ENCODE measurements at places on chromosomes 5 and 9.

DNA sequence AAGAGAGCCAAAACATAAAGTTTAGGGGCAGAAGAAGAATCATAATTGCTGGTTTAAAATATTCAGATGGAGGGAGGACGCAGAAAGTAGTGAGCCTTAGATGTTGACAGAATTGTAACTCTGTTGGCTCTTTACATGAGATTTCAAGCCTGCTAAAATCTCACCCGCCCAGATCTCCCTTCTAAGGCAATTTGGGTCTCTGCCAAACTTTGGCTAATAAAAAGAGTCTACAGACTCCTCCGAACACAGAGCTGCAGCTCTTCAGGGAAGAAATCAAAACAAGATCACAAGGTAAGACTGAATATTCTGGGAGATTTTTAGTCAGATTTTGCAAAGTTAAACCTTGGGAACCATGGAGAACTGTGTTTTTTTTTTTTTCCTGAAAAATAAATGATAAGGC, at the start of gene IL33:
IL33 (plus strand) TSS at position 246 of the 400 bp plus-strand sequence. CDS start 25,888 bp downstream, outside the sequence.
- no peak for DNase-seq

DNA sequence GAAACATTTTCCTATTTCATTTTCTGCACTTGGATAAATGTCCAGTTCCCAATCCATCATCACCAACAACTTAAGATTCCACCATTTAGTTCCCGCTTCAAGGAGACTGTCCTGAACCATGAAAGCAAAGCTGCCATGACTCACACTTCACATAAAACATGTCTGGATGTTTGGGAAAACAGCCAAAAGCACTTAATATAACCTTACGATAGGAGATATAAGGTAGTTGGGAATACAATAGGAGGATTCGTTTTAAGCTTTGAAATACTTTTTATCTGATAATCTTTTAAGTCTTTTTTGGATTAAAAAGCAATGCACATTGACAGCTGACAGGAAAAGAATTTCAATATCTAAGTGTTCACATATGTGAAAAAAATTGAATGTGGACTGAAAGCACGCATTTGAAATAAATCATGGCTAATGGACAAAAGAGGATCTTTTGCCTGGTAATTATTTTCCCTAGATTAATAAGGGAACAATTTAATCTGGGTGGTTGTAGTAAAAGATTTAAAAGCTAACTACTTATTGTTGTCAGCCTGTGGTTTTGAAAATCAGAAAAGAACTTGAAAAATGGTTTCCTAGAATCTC, 17.3 kb upstream of the TGFBI start:
- DNase-seq: no peak

DNA sequence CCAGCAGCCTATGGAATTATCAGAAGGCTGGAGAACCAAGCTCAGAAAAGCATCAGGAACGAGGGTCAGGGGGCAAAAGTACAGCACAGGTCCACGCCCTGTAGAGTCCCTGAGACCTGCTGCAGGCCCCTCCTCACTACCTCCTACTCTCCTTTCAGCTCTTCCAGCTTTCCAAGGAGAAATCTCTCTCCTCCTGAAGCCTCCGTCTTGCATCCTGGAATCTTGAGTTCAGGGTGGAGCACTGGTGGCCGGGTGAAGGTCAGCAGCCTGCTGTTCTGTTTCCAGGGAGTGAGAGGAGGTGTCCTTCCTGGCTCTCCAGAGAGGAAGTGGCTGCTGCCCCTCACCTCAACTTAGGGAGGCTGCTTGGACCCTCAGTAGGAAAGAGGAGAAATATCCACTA, 342.3 kb downstream of the ZSWIM6 start:
- DNase-seq: no peak

GRCh38 chr5:123879071-123879470, 367.1 kb downstream of the CSNK1G3 start:
- DNase-seq: no peak

GRCh38 chr5:29193972-29194371, 1999.5 kb upstream of the CDH6 start:
- DNase-seq: no peak

DNA sequence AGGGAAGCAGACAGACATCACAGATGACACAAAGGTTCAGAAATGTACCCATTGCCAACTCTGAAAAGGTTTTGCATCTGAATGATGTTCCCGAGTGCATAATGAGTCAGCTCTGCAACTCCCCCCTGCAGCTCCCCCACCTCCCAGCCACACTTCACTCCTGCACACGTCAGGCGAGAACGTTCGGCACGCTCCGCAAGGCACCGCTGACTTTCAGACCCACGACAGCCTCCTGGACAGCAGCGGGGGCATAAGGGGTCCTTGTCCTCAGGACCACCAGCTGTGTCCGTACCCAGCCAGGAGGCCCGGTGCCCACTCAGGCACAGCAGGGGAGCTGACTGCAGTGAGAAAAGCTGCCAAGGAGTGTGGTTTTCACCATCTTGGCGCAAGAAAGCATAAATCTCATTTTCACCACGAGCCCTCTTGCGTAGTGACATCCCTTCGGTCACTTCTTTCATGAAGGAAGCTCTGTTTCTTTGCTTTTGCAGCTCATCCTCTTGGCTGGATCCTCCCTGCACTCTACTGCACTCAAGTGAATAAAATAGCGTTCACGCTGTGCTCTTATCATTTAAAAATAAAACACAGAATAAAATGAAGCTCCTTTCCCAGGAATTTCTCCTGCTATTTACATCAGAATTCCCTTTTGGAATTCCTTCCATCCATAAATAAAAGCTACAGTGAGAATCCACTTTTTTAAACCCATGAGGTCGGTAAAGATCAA, 9.9 kb downstream of the GFPT2 start:
- DNase-seq: peak; percentile 55

DNA sequence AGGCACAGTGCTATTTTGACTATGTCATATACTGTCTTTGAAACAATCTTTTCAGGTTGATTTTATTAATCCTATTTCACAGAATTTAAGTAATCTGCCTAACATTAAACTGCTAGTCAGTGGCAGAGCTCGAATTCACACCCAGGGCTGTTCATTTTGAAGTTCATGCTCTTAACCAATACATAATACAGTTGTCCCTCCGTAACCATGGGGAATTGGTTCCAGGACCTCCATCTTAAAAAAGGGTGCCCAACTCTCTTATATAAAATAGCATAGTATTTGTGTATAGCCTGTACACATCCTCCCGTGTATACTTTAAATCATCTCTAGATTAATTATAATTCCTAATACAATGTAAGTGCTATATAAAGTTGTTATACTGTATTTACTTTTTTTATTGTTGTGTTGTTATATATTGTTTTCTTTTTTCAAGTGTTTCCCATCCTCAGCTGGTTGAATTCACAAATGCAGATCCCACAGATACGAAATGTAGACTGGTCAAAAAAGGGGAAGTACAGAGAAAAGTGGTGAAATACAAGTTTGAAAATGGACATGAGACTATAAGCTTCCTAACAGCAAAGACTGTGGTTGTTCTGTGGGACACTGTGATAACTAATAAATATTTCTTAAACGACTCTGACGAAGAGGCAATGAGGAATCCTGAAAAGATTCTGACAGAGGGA, 18.3 kb downstream of the RFX3 start:
- DNase-seq: peak; percentile 82

- DNase-seq: no peak
These were observed 355.6 kb downstream of the TAF11L14 start for GRCh38 chr5:17989567-17990563.

DNA sequence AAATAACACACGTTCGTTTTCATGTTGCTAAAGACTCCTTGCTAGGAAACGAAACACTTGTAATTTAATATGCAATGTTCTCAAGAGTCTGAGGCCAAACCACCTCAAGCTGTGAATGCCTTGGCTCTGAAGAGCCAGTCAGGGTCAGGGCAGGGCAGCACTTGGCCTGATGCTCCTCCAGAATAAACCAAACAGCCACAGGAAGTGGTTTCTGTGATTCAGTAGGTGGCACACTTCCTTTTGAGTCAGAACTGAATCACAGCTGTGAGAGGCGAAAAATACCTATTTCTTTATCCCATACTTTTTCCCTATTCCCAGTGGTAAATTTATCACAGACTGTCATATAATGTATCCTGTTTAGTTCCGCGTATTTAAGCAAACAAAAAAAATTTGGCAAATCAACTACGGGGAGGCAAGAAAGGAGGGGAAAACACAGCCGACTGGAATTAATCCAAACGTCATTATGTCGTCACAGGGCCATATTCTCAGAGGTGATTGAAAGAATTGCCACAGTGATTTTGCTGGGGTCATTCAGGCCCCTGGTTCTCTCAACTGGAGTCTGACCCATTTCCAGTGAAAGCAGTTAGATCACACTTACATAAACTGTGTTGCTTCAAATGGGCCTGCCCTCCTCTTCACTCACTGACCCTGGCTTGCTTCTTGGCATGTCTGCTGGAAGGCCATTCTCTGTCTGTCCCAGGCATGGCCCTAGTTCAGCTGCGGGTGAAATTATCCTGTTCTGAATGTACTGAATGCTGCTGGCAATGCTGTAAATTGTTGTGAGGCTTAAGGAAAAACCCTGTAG, 71.2 kb downstream of the ARRDC3 start:
- peak; percentile 89 for DNase-seq

- no peak for DNase-seq
These were observed 43.3 kb downstream of the PRDM6 start for GRCh38 chr5:123132316-123132715.

GRCh38 chr5:103561685-103562452, 720 bp downstream of the NUDT12 start:
- DNase-seq: no peak

- no peak for DNase-seq
These were observed 2.2 kb downstream of the FBXW5 start for GRCh38 chr9:136942112-136942880.
